ENCODE measurements at places on chromosomes 12 and 14.

DNA sequence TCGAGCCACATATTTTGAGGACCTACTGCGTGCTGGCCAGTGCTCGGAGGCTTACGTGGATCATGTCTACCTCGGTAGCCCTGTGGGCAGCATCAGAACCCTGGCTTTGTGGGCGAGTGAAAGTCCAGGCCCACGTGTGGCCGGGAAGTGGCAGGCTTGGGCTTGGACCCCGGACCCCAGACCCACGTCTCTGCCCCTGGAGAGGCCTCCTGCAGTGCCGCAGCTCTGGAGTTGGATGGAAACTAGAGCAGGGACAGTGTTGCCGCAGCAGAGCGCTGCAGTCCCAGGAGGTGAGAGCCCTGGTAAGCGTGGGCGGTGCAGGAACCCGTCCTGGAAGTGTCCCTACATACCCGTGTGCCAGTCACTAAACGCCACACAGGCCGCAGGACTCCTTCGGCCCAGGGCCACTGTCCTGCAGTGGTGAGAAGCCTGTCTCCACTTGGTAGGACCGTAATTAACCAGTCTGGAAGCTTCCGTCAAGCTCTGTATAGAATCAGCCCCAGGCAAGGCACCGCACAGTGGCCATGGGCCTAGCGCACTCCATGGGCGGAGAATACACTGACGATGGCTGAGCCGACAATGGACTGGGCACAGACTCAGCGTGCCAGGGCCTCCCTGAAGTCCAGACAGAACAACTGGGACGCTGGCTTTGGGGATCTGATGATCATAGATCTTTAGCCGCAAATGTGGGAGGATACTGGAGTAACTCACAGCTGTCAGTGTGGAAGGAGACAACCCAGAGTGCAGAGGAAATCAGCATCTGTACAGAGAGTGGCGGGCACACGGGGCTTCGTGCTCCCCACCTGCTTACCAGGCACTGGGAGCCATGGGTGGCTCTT lies 219.5 kb downstream of the KIF26A start:
- DNase-seq, result no peak

- DNase-seq, result no peak
Measured at GRCh38 chr14:100303179-100303578, 3.1 kb downstream of the SLC25A29 start.

GRCh38 chr14:104343690-104344640 lies 205.6 kb downstream of the KIF26A start:
- DNase-seq, result no peak

DNA sequence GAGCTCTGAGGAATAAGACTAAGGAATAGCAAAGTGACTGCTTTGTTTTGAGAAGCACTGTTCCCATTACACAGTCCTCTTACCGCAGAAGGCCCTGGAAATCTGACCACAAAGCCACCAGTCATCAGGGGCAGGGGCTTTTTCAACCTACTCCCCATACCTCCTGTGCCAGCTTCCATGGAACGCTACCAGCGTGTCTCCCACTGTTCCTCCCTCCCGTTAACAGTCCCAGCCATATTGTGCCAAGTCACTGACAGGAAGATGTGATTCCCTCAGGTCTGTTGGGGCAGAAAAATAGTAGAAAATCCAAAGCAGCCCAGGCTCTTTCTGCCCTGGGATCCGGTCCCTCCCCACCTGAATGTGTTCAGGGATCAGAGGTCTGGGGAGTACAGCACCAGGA lies 46.6 kb upstream of the VPS33A start:
- DNase-seq, result no peak

DNA sequence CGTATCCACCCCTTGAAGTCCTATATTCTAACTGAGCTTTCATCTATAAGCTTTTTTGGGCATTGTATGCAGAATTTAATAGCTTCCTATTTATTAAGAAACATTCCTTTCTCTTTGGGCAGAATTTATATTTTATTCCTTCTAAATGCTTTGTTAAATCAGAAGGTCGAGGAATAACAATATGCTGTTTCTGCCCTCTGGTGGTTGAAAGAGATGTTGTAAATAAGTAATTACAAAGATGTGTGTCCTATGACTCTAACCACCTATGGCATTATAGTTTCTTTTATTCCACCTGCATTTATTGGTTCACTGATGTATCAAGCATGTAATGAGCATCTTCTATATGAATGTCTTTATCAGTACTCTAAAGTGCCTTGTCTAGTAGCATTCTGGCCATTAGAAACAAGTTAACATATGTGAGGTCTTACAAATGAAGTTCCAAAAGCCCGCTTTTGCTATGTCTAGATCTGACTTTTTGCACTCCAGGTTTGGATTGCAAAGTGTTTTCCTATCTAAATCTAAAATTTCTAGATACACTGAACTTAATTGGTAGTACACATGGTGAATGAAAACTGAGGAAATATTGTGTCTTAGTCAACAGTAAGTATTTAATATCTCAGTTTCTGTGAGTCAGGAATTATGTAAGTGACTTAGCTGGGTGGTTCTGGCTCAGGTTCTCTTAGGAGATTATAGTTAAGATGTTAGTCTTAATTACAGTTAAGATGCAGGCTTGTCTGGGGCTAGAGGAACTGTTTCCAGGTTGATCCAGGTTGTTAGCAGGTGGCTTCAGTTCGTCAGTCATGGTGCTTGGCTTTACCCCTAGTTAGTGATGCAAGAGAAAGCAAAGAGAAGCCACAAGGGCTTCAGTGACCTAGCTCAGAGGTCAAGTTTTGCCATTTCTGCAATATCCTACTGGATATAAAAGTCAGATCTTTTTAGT lies 57.5 kb downstream of the PLEKHA5 start:
- DNase-seq, result peak; percentile 16

GRCh38 chr12:52149182-52149641 lies 42.6 kb downstream of the KRT80 start:
- DNase-seq, result no peak

- no peak for DNase-seq
Measured at GRCh38 chr14:57323721-57324120, 55.0 kb downstream of the AP5M1 start.

- DNase-seq, result no peak
Measured at GRCh38 chr14:95355422-95355821, 35.7 kb upstream of the CLMN start.

- DNase-seq, result no peak
Measured at GRCh38 chr14:83909507-83909906, 1620.4 kb upstream of the FLRT2 start.

DNA sequence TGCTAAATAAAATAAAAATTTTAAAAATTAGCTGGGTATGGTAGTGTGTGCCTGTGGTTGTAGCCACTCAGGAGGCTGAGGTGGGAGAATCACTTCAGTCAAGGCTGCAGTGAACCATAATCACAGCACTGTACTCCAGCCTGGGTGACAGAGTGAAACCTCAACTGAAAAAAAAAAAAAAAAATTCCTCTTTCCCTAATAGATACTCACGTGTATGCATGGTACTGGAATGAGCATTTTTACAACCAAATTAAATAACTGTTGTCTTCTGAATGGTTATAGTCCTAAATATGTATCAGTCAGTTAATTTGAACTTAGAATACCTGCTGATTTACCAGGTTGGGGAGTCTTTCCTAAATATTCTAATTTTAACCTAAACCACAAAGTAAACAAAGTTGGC lies 98.3 kb upstream of the ATF1 start:
- no peak for DNase-seq

DNA sequence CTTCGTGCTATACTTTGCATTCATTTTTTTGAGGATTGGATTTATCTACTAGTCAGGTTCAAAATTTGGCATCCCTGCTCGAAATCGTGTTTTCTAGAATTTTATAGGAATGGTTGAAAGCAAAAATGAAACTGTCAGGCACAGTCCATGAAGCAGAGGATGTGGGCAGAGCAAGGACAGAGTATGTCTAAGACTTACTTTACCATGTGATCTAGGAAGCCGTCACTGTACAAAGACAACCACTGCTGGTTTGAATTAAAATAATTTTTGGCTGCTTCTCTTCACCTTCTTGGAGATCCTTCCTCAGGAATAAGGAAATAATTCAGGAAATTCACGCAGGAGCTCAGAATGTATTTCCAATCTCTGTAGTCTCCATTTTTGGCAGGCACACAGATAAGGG lies 31.6 kb upstream of the SGPP1 start:
- no peak for DNase-seq

- no peak for DNase-seq
Measured at GRCh38 chr14:88016768-88017167, 11.8 kb downstream of the GPR65 start.

DNA sequence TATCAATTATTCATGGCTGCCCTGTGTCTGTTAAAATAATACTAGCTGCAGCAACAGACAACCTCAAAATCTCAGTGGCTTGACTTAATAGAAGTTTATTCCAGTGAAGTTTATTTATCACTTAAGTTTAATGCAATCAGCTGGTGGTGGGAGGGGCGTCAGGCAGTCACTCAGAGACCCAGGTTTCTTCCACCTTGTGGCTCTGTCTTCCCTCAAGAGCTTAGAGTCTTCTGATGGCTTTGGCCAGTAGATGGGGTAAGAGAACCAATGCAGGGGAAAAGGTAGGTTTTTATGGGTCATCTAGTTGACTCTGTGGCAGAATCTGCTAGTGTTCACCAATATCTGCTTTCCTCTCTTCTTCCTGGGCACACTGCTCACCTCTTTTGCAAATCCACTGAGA lies 668.9 kb downstream of the AACS start:
- DNase-seq, result no peak

DNA sequence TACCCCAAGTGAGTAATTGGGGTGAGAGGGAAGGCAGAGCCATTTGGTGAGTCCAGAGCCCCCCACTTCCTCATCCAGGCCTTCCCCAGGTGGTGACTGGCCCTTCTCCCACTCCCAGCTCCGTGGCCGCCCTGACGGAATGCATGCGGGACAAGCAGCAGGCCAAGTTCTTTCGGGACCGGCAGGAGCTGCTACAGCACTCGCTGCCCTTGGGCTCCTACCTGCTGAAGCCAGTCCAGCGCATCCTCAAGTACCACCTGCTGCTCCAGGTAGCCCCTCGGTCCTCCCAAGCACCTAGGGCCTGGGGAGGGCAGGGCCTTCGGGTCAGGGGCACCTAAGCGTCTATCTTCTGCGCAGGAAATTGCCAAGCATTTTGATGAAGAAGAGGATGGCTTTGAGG lies 26.5 kb downstream of the PLEKHG3 start:
- no peak for DNase-seq

DNA sequence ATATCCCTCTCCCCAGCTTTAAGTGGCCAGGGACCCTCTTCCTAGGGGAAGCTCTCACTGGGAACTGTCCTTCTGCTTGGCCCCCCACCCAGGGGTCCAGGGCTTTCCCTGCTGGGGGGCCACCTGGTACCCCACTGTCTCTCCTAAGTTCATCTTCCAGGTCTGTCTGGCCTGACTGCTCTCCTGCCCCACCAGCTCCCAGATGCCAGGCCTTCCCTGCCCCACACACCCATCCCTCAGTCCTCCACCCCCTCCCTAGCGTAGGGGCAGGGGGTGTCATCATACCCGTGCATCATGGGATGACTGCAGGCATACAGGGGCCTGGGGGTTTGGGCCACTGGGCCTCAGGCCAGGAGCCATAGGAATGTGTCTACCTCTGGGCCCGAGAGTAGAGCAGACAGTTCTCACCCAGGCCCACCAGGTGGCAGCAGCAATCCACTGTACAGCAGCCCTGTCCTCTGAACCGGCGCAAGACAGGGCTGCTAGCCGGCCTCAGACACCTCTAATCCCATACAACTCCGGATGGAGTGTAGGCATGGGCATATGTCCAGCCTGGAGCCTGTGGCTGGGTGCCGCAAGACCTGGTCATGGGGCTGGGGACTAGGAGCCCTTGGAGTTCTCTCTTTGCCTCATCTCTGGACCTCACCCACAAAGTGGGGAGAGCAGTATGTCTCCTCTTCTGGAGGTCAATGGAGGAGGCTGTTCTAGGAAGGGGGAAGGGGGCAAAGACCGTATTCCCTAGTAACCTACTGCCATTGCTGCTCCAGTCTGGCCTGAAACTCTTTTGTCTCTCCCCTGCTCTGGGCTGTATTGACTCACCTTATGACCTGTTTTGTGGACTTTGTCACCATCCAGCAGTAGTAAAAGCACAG lies 10.0 kb upstream of the SMARCD1 start:
- peak; percentile 36 for DNase-seq

DNA sequence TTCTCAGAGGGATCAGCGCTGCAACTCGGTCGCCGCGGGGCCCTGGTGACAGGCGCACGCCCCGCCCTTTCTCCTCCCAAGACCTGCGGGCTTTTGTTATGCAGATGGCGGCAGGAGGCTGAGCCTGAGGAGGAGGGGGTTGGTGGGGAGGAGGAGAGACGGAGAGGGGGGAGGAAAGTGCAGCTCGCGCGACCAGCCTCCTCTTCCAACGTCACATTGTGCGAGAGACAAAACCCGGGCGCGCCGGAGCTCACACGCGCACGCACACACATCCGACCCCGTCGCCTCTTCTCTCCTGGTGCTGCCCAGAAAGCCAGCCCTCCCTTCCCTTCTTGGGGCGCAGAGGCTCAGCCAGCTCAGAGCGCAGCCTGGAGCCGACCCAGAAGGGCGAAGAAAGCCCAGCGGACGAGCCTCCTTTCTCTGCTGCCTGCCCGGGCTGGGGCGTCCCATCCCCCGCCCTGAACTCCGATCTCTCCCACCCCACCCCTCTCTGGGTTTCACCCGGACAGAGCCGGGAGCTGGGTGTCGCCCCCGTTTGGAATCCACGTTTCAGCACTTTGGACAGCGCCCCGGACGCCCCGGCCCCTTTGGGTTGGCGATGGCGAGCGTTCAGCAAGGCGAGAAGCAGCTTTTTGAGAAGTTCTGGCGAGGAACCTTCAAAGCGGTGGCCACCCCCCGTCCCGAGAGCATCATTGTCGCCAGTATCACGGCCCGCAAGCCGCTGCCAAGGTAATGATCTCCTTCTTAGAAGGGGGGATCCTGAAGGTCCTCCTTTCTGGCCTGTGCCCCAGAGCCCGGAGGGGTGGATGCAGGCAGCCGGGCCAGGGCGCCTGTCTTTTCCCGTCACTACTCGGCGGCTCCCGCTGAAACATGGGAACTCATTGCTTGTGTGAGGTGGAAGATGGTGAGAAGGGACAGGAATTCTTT lies at the start of gene SRRM4:
Gene SRRM4 (plus strand): TSS at position 257 of the 927 bp plus-strand sequence. CDS start 342 bp downstream, at position 599.
- peak; percentile 85 for DNase-seq

DNA sequence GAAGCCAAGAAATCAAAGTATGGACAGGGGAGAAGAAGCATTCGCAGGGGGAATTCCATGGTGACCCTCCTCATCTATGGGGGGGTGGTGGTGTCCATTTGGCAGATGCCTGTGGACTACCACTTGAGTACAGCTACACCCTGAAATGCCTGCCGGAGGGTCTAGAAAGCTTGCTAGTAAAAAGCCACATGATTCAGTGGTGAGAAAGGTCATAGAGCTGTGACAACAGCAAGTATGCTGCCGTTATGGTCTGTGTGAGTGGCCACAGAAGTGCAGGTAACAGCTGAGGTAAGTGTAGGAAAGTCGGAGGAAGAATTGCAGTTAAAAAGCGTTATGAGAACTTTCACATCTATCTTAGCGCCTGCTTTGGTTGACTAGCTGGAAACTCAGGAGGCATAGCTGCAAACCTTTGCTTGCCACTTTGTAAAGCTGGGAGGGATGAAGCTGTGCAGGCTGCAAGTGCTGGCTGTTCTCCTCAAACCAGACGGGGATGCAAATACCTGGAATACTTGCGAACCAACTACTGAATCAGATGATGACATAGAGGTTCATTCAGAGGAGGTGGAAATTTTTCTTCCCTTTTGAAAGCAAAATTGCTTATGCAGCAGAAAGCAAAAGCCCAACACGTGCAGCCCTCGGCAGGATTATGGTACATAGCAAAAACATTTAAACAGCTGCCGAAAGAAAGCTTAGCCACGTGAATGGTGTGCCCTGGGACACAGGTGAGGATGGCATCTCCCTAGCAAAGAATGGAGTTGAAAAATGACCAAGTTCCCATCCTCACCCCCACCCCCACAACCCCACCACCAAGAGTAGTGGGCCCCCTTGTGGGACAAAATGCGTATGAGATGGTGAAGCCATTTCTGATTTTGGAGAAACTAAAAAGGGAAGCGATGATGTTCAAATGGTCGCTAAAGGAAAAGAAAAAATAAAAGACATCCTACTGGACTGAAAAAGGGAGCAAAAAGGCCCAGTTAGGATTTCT lies 287.0 kb downstream of the RERGL start:
- no peak for DNase-seq

Data from NCI-H1092 (cell line).